ENCODE measurements at places on chromosomes 6 and 20.

- no peak for DNase-seq
Measured at GRCh38 chr20:2763186-2763585, 37.2 kb downstream of the CPXM1 start.

DNA sequence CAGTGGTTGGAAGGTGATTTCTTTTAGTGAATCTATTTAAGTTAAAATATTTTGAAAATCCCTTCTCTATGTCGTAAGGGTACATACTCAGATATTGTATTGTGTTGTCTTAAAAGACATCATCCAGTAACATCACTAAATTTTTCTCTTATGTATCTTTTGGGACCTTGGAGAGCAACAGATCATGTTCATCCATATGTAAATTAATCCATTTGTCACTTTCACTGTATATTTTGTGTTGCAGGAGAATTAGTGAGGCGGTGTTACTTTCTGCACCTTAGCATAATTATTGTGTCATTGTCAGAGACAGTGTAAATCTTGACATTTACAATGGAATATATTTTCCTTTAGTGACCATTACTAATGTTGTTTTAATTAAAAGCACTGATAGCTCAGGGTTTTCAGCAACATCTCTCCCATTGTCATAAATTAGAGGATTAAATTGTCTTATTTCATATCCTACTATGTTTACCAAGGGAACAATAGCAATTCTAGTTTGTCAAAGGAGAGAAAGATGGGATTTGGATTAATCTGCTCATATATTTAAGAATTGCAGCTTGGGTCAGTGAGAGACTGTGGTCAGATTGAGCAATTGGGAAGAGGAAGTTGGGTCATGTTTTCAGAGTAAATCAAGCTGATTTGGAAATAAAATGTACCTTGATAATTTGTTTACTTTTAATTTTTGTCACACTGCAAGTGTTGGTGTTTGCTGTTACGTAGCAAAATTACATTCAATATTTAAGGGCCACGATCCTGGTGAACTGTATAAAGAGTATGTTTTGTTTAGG lies 22.7 kb downstream of the DOK5 start:
- no peak for DNase-seq

DNA sequence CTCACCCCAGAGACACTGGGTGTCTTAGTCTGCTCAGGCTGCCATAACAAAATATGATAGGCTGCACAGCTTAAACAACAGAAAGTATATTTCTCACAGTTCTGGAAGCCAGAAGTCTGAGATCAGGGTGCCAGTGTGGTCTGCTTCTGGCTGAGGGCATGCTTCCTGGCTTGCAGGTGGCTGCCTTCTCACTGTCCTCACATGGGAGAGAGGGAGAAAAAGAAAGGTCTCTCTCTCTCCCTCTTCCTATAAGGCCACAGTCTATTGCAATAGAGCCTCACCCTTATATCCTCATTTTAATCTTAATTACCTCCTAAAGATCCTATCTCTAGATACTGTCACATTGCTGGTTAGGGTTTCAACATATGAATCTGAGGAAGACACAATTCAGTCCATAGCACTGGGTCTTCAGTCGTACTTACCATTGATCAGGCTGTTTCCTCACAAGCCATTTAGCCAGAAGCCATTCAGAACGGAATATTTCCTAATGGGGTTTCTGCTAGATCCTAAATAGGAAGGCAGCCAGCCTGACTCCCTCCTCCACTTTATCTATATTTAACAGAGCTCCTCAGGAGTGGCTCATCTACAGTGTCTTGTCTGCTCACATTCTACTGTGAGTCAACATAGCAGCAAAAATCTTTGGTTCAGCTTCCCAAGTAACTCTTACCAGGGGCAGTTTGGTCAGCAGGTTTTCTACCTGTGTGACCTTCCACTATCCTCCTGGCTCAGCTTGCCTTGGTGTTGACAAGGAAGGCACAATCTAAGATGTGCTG lies 42.2 kb downstream of the CD164 start:
- DNase-seq = no peak

GRCh38 chr6:89347825-89348224 lies 4.7 kb downstream of the UBE2J1 start:
- no peak for DNase-seq

DNA sequence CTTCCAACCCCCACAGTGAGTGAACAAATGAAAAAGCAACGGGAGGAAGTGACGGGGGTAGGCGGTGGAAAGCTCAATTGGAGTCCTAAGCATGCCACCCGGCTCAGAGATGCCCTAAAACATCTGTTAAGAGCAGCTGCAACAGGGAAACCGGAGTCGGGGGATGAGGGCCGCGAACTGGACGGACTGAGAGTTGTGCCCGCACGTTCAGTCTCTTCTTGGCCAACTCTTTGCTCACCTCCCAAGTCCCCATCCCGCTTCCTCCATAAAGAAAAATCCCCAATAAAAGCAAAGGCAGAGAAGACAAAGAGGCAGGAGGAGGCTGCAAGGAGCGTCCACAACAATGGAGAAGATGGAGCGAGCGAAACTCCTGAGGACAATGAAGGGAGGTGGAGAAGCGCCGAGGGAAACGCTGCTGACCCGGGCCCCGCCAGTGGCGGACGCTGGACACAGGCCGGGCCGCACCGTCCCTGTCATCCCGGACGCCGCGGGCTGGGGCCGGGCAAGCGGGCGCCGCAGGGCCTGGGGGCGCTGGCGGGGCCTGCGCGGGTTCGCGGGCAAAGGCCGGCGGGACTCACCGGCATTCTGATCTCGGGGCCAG lies 600 bp downstream of the SEC63 start:
- DNase-seq = peak; percentile 67

DNA sequence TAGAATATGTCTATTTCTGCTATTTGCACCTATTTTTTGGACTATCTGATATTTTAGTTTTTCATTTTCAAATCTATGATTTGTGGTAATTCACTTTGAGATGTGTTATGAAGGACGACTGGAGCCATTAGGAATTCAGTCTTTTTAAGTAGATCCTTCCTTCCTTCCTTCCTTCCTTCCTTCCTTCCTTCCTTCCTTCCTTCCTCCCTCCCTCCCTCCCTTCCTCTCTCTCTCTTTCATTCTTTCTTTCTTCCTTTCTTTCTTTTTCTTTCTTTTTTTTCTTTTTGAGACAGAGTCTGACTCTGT lies 46.1 kb upstream of the ENPP1 start:
- DNase-seq = no peak

DNA sequence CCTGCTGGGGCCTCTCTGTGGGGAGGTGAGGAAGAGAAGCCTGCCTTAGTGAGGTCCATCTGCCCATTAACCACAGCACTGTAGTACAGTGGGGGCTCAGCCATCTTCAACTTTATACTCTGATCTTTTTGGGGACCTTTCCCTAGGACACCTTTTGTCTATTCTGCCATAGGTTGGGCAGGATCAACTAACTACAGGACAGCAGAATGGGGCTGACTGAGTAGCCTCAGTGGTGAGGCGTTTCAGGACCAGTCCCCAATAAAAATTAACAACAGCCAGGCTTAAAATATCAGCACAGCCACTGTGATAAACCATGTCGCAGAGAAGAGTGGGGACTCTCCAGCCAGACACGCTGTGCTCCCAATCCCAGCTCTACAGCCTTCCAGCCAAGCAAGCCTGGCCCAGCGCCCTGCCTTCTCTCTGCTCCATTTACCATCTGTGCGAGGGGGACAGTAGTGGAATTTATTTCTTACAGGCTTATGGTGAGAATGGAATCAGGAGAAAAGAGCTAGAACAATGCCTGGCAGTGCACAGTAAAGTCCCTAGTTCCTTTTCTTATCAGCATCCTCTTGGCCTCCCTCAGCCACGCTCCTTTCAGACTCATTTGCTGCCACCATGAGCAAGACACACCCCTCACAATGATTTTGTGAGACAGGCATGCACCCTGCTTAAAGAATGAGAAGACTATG lies 75.5 kb downstream of the SLC22A23 start:
- no peak for DNase-seq

GRCh38 chr20:18243802-18244201 lies 44.5 kb upstream of the ZNF133 start:
- no peak for DNase-seq

DNA sequence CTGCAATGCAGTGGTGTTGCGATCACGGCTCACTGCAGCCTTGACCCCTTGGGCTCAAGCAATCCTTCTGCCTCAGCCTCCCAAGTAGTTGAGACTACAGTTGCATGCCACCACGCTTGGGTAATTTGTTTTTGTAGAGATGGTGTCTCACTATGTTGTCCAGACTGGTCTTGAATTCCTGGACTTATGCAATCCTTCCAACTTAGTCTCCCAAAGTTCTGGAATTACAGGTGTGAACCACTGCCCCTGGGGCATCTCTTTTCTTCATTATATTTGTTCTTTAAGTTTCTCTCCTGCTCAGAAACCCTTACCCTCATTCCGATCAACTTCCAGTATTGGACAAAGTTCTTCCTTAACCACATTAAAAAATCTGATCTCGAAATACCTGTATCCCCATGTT lies 44.7 kb upstream of the DEK start:
- no peak for DNase-seq

DNA sequence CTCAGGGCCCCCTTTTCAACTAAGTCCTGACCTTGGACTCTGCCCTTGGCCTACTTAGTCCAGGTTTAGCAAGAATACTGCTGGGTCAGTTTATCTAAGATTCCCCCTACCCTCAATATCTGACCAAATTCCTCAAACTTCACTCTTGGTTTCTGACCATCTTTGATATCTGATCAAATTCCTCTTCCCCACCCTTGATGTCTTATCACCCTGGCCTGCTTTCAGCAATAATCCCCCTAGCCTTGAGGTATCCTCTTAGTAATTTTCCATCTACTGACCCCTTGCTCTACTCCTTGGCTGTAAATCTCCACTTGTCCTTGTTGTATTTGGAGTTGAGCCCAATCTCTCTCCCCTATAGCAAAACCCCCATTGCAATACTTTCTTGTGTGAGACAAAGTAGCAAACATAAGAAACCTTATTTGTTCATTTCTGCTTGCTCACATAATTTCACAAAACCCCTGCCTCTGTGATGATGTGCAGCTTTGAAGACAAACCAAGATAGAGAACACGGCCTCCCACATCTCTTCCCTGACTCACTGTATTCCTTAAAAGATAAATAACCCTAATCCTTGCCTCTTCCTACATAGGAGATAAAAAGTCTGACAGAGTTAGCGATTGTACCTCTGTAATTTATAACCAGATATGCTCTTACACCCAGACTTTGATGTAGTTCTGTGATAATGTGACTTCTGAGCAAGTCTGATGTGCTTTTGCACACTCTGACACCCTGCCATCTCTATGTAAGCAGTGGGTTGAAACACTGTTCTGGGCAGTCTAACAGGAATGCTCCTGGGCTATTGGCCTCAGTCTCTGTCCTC lies 13.8 kb upstream of the IYD start:
- DNase-seq = no peak

GRCh38 chr6:2797564-2798031 lies 32.4 kb downstream of the WRNIP1 start:
- DNase-seq = no peak

DNA sequence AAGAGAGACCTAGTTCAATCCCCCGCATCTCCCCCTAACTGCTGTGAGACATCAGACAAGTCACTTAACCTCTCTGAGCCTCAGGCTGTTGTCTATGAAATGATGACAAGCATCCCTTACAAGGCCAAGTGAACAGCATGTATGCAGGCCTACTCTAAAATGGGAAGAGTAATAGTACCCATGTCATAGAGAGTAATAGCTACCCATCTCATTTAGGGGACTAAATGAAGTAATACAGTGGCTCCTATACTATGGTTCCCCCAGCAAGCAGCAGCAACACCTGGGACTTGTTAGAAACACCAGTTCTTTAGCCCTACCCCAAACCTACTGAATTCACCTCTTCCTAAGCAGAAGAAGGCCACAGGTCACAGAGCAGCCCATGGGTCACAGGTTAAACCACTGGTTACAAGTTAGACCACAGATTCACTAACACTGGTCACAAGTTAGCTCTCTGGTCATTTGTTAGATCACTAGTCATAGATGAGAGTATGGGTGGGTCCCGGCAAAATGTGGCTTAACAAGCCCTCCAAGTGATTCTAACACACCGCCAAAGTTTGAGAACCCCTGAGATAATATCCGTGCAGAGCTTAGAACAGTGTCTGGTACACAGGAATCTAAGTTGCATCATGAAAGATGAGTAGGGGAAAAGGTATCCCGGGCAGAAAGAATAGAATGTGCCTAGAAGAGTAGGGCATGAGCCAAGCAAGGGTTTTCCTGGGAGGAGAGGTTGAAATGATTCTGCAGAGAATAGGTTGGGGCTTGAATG lies 1.4 kb downstream of the DEFB124 start:
- DNase-seq = no peak

- DNase-seq = no peak
Measured at GRCh38 chr6:19929312-19929711, 92.1 kb downstream of the ID4 start.

DNA sequence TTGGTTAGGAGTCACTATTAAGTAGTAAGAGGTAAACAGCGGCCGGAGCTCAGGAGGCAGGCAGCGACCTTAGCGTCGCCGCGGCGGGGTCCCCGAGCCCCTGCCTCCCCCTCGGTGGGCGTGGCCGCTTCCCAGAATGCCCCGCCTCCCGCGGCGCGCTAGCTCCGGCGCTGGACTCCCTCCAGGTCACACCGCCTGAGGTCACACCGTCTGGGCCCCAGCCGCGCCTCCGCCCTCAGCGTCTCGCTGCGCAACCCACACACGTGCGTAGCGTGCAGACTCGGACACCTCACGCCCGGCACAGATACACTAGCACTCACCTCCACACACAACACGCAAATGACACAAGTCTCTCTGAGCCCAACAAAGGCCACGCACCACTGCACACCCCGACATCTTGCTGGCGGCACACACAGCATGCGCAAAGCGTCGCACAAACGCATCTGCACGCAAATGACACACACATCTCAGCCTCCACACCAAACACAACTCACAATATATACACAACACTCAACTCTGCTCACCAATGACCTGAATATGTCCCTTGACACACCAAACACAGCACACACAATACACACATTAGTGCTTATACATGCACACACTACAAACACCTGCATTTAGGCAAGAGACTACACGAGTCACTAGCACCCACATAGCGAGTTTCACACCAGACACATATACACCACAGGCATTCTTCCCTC lies 17.6 kb upstream of the CDKN1A start:
- no peak for DNase-seq

DNA sequence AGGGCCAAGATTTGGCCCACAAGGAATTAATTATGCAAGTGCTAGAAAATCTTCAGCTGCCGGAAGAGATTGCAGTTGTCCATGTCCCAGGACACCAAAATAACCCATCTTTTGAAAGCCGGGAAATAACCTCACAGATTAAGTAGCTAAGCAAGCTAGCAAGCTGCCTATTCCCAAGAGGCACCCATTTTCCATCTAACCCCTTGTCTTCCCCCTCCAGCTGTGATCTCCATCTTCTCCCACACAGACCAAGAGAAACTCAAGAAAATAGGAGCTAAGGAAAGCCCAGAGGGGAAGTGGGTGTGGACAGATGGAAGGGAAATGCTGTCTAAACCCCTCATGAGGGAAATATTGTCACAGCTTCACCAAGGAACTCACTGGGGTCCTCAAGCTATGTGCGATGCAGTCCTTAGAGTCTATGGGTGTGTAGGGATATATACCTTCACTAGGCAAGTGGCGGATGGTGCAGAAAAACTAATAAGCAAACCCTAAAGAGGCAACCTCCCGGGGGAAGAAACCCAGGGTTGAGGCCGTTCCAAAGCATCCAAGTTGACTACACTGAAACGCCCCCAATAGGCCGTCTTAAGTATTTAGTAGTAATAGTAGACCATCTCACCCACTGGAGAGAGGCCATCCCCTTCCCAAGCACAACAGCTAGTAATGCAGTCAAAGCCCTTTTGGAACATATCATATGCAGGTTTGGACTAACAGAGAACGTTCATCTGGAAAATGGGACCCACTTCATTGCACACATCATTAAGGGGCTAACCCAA lies 64.3 kb upstream of the PRSS16 start:
- no peak for DNase-seq

Measured in stimulated activated naive CD8-positive, alpha-beta T cell treated with anti-CD3 and anti-CD28 coated beads, Interleukin-15, Interleukin-2, amounts not matched to agents 100 U/mL and 50 U/mL, for 24 hours (primary cell).